Mucosa of gallbladder (tissue), 1 donor: ENCODE measurements at places on chromosomes 1 and 21.
A peak's percentile ranks its signal among the peaks of the same experiment; 100 is the strongest.

DNA sequence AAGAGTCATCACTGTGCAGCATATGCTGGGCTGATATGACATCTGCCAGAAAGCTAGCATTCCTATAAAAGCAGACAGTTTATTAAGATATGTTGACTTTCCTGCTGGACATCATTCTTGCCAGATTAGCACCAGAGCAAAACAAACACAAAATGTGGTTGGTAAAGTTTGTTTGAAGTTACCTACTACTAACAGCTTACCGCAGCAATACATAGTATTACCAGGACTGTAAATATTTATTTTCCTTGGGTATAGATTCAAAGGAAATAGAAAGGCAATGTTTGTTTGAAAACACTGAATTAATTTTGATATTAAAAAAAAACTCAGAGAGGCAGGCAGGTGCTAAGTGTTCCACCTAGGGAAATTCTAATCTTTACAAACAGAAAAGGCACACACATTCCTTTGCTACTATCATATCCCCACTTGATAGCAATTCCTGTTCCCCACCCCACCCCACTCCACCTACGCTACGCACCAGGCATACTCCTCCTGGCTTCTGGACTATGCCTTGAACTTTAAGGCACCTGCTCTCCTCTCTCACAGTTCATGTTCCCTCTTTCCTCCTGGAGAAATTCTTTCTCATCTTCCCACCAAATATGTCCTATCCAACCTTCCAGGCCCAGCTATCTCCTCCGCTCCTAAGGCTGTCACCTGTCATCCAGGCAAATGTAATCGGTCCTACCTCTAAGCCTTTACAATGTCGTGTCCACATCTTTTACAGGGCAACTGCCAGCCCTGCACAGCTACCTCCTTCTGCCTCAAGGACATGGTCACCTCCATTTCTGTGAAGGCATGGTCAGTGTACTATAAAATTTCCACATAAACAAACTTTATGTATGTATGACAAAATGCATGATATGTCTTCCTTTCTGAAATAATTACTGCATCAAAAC, 34.7 kb downstream of the PTPN14 start:
- no peak for DNase-seq

DNA sequence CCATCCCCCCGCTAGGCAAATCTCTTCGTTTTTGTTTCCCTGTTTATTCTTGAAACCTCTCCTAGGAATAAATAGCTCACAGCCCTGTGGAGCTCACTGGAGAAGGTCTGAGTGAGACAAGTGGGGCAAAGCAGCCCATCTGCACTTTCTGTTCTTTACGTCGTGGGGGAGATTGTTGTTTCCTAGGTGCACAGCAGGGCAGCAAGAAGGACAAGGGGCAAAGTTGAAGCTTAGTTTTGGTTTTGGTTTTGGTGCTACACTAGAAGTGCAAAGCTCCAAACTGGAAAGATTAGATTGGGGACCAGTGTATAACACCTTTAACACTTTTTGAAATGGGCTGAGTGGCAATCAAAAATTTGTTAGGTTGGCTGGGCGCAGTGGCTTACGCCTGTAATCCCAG, 76.6 kb downstream of the GPR88 start:
- DNase-seq: no peak

- no peak for DNase-seq
These were observed 40.7 kb upstream of the VASH2 start for GRCh38 chr1:212909652-212910063.

DNA sequence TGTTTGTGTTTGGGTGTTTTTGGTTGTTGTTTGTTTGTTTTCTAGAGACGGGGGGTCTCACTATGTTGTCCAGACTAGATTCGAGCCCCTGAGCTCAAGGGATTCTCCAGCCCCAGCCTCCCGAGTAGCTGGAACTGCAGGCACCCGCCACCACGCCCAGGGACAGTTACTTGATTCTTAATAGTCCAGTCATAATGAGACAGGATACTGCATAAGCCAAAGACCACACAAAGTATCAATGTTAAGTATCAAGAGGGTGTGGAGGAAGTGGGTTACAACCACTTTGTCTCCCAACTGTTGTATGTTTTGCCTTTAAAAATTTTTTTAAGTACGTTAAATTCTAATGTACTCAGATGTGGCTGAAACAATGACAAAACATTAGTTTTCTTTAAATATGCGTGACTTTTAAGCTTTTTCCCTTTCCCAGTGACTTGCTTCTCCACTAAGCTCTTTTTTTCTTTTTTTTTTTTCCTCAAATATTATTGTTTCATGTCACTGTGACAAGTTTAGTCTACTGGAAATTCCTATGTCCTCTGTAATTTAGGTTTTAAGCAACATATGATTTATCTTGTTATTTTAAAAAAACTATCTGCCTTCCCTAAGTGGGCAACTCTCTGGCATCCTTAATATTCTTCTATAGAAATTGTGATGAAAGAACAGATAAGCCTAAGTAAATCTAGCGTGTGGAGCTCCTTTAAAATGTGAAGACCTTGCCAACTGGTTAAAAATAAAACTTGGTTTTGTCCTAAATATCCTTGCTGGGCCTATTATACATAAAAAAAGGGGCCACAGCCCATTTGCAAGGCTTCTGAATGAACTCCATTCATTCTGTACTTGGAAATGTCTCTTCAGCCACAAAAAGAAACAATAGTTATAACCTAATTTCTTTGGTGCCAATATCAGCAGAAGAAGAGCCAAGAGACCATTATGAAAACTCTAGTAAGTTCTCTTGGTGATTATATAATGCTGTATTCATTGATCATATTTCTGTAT, 56.2 kb upstream of the DPH5 start:
- no peak for DNase-seq

GRCh38 chr1:56216218-56216617, 363.1 kb downstream of the PLPP3 start:
- no peak for DNase-seq

DNA sequence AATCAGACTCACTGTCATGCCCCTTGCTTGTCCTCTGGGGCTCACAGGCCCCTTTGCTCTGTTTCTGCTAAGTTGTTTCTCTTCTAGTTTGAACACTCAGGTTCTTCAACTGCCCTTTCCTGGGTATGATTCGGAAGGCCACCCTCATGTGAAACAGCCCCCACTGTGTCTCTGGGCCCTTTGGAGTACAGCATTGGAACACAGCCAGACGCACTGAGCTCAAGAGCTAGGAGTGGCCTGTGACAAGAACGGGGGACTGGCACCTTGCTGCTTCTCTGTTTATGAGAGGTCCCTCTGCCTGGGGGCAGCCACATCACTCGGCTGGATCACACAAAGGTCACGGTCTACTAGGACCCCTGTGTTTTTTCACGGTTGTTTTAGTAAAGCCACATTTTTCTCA, 114.4 kb upstream of the ZC3H12A start:
- no peak for DNase-seq

DNA sequence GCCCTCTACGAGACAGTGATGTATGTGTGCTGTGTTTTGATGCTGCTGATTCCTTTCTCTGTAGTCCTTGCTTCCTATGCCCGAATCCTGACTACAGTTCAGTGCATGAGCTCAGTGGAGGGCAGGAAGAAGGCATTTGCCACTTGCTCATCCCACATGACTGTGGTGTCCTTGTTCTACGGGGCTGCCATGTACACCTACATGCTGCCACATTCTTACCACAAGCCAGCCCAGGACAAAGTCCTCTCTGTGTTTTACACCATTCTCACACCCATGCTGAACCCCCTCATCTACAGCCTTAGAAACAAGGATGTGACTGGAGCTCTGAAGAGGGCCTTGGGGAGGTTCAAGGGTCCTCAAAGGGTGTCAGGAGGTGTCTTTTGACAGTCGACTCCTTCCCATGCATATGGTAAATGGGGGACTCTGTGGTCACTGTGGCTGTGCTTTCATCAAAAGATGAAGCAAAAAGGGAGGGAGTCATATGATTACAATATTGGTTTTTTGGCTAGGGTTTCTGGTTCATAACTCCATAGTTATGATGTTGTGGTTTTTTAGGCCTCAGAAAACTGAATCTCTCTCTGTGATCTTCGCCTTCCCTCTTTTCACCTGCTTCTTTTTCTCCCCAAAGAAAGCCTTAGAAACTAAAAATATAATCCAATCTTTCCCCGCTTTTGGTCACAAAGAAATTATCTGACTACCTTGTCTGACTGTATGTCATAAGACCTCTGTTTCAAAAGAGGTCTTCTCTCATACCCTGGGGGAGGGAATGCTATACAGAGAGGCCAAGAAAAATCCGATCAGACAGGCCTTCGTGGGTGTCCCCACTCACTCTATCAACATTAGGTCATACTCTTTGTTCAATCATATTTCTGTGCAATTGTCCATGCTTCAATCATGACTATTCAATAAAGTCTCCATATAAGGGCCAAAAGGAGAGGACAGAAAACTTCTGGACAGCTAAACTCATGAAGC, 4.2 kb downstream of the OR2T1 start:
- DNase-seq: no peak

DNA sequence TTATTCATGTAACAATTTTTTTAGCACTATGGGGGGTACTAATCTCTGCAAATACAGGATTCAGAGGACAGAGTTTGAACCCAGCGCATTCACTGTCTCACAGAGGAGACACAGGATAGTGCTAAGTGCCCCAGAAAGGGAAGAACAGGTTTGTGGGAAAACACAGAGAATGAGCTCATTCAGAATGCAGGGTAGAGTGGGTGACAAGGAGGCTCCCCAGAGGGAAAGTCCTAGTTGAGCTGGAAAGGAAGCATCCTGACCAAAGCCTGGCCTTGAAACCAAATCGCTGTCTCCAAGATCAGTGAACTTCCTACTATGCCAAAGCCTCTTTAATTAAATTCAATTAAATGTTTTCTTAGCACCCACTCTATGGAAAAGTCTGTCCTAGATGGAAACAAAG, 19.0 kb upstream of the RGS2 start:
- DNase-seq: no peak

GRCh38 chr1:193042766-193043691, 16.1 kb downstream of the UCHL5 start:
- no peak for DNase-seq

GRCh38 chr21:23740463-23740862, 1866.8 kb downstream of the MRPL39 start:
- DNase-seq: no peak

DNA sequence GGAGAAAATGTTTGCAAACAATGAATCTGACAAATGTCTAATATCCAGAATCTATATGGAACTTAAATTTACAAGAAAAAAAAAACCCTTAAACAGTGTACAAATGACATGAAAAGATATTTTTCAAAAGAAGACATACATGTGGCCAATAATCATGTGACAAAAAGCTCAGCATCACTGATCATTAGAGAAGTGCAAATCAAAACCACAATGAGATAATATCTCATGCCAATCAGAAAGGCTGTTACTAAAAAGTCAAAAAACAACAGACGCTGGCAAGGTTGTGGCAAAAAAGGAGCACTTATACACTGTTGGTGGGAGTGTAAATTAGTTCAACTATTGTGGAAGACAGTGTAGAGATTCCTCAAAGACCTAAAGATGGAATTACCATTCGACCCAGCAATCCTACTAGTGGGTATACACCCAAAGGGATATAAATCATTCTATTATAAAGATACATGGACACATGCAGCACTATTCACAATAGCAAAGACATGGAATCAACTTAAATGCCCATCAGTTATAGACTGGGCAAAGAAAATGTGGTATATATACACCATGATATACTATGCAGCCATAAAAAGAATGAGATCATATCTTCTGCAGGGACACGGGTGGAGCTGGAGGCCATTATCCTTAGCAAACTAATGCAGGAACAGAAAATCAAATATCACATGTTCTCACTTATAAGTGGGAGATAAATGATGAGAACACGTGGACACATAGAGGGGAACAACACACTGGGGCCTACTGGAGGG, 123.2 kb downstream of the PTPRC start:
- no peak for DNase-seq

DNA sequence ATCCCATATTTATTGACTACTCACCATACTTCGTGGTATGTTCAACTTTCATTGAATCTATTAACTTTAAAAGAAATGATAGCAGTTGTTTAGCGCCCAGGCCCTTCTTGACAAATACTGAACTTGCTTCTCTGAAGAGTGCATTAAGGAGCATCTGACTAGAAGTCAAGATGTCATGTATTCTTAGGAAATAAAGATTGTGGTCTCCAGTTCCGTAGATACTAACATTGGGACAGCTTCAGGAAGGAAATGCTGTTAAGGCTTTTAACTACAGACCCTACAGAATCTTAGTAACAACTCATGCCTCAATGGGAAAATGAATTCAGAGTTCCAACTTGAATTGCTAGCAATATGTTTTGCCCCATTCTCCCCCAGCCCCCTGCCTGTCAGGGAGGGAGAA, 14.8 kb downstream of the LYST start:
- DNase-seq: no peak

DNA sequence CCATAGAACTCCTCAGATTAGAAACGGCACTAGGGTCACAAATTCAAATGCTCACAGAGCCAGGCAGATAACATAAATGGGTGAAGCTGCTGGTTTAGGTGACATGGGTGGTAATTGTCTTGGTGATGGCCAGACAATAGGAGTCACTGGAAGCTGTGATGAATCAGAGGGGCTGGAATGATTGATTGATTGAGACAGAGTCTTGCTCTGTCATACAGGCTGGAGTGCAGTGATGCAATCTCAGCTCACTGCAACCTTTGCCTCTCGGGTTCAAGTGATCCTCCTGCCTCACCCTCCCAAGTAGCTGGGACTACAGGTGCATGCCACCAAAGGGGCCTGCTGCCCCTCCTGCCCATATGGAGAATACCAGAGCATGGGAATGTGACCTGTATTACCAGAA, 63.0 kb downstream of the HIVEP3 start:
- DNase-seq: no peak

- DNase-seq: no peak
These were observed 122.0 kb upstream of the ADGRL2 start for GRCh38 chr1:81678779-81679178.

- peak; percentile 73 for DNase-seq
These were observed 197.0 kb upstream of the UBE2U start for GRCh38 chr1:64006276-64007051.

DNA sequence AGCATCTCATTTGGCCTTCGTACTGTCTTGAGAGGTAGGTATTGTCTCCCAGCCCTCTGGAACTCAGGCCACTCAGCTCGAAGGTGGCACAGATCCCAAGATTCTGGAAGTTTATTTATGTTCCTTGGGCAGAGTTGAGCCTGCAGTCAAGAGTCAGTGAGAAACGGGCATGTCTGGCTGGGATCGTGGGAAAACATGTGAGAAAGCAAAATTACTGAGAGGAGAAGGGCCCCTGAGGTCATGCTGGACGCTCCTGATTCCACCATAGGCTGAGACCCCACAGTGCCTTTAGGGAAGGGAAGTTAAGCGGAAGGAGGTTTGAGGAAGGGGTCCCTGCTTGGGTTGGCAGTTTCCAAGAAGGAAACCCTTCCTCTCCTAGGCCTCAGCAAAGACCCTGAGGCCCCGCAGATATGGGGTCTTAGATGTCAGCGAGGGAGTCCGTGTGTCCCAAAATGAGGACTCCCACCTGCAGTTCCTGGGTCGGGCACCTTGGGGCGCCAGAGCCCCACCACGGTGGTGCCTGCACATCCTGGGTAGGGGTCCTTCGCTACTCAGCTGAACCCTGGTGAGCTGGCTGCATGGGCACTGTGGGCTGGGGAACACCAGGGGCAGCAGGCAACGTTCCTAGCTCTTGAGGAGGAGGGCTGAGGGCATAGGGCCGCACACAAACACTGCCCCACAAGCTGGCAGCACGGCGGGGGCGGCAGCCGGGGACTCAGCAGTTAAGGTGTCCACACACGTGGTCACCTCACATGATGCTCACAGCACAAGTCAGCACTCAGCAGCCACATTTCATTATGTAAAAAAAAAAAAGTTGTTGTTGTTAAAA, 12.3 kb upstream of the SEMA4A start:
- DNase-seq: no peak

GRCh38 chr1:40312238-40313205, 4.6 kb downstream of the COL9A2 start:
- DNase-seq: peak; percentile 52
